Brain microvascular endothelial cell (primary cell): ENCODE measurements at places on chromosomes 3 and 15.

DNA sequence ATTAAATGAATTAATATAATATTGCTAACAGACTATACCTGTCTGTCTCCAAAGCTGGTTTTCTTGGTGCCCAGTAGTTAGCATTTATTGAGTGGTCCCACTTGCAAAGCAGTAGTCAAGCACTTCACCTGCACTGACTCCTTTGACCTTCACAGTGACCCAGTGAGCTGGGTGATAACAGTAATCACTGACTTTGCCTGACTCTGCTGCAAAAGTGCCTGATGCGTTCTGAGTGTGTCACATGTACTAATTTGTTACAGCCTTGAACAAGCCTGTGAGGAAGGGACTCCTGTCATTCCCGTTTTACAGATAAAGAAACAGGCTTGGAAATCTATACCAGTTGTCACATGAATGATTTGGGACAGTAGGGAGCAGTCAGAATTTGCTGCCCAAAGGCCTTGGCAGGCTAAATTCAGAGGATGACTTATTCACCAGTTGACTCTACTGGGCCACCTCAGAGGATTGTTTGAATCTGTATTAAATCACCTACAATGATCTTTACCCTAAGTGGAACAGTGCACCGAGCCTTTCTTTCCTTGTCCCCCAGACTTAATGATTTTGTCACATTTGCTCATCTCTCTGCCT, 116.6 kb upstream of the PLXNA1 start:
- no peak for DNase-seq

DNA sequence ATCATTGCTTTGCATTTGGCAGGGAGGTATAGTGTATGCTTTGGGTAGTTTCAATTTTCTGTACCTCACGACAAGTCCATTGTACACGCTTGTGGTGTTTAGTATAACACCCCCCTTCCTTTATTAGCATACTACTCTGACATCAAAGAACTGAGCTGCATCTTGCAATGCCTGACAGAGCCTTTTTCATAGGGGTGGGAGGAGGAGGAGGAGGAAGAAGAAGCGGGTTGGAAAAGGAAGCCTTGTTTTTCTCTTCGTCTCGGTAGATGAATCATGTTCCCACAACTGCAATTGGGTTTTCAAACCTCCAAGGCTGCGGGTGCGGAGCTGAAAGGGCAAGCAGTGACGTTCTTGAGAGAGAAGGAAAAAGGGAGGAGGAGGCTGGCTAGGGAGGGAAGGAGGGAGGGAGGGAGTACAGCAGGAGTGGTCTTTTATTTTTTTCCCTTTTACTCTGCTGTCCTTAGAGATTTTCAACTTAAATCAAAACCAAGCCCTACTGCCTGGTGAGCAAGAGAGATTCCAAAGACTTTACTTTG, 175.7 kb downstream of the KLHL25 start:
- peak; percentile 98 for DNase-seq

GRCh38 chr3:178459038-178459410, 77.2 kb upstream of the KCNMB2 start:
- no peak for DNase-seq

- DNase-seq = no peak
Measured at GRCh38 chr15:29945943-29946596, 123.8 kb upstream of the TJP1 start.

GRCh38 chr15:65822316-65822715, 30.2 kb upstream of the DENND4A start:
- DNase-seq = no peak

GRCh38 chr3:114538211-114538610, 244.4 kb downstream of the TIGIT start:
- no peak for DNase-seq

- no peak for DNase-seq
Measured at GRCh38 chr3:123419850-123420297, 29.0 kb downstream of the ADCY5 start.

DNA sequence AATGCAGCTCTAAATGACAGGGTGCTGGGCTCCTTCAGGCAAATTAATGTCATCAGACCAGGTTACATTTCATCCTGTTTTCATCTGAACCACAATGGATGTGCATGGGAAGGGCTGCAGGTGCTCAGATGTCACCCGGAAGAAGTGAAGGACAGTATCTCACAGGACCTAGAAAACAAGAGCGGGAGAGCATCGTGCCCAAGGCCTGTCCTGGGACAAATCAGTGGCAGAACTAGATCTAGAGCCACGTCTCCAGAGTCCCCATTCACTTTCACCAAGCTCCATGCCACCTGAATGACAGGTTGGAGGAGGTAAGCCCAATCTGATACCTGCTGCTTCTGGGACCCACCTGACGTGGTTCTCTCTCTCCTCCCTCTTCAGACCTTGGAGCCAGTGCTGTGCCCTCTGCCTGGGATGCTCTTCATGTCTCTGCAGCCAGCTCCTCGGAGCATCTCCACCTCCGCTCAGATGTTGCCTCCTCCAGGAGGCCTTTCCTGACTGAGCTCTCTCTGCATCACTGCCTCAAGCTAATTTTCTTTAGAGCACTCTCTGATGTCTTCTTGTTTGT, 77.3 kb downstream of the CPN2 start:
- DNase-seq = no peak

DNA sequence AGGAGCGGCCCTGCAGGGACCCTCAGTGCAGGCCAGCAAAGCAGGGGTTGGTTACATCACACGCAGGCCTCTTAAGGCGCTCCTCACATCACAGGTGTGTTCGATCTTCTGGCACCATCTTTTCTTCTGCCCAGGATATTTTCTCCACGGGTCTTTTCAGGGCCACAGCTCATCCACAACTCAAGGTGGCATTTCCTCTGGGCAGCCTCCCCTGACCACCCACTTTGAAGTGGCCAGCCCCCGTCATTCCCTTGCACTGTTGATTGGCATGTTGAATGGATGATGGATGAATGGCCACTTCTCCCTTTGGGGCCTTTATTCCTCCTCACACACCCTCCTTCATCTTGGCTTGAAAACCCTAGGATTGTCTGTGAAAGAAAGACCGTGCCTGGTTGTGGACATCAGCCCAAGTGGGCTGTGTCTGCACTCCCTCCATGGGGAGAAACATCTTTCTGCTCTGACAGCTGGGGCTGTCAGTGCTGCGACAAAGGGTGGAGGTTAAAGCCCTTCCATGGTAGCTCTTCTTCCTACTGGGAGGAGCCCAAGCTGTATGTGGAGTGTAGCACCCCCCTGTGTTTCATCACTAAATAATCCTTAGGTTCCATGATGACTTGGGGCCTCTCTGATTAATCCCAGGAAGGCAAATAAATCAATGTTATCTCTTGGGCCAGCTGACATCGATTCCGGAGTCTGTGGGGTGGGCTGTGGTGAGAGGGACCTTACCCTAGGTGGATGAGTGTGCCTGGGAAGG, 102.5 kb downstream of the EPHB1 start:
- no peak for DNase-seq

DNA sequence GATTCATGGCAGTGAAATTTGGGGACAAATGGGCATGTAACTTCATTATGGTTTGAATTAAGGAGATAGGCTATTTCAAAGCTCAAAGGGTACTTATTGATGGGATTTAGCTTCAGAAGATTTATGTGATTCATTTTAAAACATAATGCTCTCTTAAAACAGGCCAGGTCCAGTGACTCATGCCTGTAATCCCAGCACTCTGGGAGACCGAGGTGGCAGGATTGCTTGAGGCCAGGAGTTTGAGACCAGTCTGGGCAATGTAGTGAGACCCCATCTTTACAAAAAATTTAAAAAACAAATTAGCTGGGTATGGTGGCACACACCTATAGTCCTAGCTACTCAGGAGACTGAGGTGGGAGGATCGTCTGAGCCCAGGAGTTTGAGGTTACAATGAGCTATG, 11.5 kb downstream of the THAP10 start:
- DNase-seq = peak; percentile 39

DNA sequence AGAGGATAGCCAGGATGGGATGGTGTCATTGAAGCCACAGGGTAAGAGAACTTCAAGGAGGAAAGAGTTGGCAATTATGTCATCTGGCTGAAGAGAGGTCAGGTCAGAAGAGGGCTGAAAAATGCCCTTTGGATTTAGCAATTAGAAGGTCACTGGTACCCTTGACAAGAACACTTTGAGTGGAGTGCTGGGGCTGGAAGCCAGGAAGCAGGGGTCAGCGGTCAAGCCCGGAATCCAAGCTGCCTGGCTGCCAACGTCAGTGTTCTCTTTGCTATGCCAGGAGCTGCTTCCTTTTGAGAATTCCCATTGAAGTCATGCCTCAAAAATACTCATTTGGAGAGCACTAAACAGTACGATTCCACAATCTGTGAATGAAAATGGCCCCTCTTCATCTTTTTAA, 386.5 kb downstream of the SHQ1 start:
- DNase-seq = no peak

- no peak for DNase-seq
Measured at GRCh38 chr15:33298631-33299030, 12.1 kb upstream of the RYR3 start.

DNA sequence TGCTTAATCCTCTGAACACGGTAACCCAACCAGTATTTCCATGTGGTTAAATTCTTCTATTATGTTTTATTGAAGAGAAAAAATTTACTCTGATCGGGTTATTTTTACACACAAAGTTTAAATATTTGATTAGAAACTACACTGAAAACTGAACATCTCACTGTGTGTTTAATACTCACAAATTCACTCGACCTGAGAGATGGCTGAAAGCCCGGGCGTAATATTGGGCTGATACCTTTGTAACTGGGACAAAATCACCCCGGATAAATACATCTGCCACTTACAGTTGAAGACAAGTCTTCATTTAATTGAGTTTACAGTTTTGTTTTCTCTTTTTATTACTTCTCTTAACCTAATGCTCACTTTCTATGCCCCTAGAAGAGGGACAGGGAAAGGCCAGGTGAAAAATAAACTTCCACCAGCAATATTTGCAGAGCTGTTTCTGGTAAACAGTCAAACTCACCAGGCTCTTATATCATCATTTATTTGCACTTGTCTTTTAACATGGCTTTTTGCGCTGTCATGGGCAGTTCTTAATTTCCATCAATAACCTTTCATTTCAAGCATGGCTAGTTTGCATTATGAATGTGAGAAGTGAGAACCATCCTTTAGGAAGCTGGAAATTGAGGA, 145.6 kb upstream of the TMCO5A start:
- no peak for DNase-seq

DNA sequence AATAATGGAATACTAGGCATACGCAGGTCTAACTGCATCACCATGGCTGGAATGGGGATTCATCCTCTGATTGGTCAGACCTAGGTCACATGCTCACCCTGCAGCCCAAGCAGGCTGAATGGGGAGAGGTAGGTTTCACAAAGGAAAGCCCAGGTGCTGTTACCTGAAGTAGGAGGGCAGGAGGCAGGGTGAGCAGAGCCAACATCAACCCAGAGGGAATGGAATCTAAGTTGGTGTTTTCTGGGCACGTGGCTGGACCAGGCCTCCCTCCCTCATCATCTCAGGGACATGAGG, 6.7 kb upstream of the H1-8 start:
- no peak for DNase-seq

GRCh38 chr3:62103531-62103930, 269.8 kb downstream of the FEZF2 start:
- DNase-seq = no peak

DNA sequence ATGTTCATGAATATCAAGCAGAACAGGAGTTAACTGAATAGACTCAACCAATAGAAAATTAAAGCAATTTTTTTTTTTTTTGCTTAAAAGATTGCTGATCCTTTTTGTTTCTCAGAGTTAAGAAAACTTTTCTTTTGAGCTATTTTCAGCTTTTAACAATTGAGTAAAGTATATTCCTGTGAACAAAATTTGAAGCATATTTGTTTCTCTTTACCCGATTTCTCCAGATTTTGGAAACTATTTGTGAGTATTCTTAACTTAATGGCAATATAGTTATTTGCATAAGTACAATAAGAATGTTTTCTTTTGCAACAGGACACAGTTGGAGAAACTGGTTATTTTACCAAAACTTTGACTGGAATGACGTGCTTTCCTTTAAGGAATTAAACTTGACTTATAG, 53.4 kb upstream of the C15orf39 start:
- DNase-seq = no peak

DNA sequence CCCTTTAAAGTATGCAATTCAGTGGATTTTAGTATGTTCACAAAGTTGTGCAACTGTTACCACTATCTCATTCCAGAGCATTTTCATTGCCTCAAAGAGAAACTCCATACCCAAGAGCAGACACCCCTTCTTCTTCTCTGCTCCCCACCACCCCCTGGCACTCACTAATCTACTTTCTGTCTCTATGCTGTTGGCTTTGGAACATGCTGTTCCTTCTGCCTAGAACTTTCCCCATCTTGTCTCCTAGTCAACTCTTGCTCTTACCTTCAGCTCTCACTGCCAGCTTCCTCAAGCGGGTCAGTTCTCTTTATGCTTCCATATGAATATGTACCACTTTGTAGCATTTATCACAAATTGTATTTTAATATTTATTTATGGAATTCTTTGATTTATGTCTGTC, 50.1 kb downstream of the TYRO3 start:
- DNase-seq = no peak

DNA sequence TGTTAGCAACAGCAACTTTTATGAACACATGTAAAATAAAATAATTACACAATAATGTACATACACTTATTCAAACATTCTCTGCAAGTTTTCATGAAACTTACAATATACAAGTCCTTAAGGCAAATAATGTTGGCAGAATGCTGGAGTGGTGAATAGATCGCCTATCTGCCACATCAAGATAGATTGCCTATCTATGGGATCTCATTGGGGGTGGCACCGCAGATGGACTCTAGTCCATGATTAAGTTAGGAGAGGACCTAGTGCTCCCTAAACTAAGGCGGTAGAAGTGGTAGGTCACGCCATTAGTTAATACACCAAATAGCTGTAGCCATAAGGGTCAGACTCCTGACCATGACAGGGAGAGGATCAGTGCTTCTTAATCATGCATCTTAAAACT, 315.7 kb downstream of the GBE1 start:
- no peak for DNase-seq

GRCh38 chr15:23467110-23467600, 20.1 kb upstream of the GOLGA6L2 start:
- DNase-seq = no peak

DNA sequence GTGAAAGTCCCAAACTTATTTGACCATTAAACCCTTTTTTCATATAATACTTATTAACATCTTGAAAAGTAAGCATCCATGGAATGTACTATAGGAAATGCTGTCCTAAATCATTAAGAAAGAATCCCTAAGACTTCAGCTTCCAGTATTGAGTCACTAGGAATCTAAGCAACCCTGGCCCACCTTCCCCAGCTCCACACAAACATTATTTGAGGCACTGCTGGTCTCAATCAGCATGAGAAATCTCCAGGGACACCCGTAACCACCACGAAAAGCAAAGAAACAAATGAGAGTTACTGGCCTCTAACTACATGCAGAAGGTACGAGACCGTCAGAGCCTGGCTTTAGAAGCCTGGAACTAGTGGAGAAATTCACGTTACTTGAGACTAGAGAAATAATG, 68.2 kb downstream of the POLQ start:
- DNase-seq = peak; percentile 89
